ENCODE measurements at places on chromosomes 3 and 15.

DNA sequence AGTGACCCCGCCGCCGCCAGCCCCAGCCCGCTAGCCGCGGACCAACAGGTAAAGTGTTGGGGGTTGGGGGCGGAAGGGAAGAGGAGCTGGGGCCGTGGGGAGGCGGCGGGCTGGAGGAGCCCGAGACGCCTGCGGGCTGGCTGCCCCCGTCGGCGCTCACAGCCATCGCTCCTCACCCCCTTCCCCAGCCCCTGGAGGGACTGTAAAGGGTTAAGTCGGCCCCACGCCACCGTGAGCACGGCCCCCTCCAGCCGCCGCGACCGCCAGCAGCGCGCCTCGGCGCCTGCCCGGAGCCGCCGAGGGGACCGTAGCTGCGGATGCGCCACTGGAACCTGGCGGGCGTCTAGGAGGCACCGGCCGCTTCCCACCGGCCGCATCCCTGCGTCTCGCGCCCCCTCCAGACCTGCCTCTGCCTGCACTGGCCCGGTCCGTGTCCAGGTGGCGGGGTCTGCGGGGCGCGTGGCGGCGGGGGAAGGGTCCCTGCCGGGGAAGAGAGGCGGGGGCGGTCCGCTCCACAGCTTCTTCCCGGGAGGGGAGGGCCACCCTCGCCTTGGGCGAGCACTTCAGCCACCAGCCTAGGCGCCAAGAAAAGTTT lies 522 bp downstream of the MED12L start:
- DNase-seq = peak; percentile 38

GRCh38 chr15:59176653-59177316 lies 29.9 kb upstream of the LDHAL6B start:
- DNase-seq = no peak

DNA sequence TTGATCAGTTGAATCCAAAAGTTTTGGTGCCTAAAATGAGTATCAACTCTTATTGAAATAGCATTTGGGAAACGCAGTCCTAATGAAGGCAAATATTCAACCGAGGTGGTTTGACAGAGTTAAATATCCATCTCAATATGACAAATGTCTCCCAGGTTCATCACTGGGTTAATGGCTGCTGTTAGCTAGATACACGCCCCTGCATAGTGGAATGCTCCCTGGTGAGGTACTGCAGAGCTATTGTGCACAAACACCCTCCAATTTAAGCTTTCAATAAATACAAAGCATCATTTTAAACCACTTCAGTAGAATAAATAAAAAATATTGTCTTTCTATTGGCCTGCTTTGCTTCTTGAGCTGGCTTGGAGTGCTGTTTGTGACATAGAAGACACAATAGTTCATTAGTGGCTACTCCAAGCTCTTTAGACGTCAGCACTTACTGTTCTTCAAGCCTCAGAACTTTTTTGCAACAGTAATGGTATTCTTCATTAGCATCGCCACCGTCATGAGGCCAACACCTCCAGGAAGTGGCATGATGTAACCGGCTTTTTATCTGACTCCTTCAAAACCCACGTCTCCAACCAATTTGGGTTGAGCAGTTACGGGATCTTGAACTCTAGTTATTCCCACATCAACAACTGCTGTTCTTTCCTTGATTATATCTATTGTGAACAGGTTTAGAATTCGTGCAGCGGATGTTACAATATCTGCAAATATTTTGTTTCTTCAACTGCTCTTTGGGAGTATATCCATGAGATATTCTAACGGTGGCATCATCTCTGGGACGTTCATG lies 1159.6 kb upstream of the EPHA6 start:
- DNase-seq = no peak

- DNase-seq = no peak
Measured at GRCh38 chr15:93041159-93041547, 47.9 kb downstream of the RGMA start.
